ENCODE measurements at places on chromosomes 16 and 17.

GRCh38 chr17:1241929-1242328 is 28.3 kb upstream of the BHLHA9 start:
- DNase-seq: peak; percentile 59

DNA sequence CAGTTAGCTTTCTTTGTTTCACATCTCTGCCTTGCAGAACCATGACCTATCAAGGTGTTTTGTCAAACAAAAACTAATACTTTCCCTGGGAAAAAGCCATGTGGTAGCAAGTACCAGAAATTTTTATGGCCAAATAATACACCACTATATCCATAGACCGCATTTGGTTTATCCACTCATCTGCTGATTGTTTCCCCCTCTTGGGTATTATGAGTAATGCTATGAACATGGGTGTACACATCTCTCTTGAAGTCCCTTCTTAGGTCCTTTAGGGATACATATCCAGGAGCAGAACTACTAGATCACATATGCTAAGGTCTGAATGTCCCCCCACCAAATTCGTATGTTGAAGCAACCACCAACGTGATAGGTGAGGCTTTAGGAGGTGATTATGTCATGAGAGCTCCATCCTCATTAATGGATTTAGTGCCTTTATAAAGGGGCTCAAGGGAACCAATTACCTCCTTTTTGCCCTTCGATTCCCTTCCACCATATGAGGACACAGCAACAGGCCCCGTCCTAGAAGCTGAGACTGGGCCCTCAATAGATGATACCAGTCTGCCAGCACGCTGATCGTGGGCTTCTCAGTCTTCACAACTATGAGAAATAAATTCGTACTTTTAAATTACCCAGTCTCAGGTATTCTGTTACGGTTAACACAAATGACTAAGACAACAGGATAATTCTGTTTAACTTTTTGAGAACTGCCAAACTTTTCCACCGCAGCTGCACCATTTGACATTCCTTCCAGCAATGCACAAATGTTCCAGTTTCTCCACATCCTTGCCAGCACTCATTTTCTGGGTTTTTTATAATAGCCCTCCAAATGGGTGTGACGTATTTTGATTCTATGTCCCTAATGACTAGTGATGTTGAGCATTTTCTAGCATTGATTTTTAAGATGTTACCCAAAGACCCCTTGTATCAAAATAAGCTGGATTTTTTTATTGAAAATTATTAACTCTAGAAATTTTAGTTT is 30.0 kb downstream of the SIAH1 start:
- DNase-seq: no peak

- peak; percentile 95 for DNase-seq
Observed at GRCh38 chr17:82490512-82491195, 28.9 kb upstream of the FOXK2 start.

DNA sequence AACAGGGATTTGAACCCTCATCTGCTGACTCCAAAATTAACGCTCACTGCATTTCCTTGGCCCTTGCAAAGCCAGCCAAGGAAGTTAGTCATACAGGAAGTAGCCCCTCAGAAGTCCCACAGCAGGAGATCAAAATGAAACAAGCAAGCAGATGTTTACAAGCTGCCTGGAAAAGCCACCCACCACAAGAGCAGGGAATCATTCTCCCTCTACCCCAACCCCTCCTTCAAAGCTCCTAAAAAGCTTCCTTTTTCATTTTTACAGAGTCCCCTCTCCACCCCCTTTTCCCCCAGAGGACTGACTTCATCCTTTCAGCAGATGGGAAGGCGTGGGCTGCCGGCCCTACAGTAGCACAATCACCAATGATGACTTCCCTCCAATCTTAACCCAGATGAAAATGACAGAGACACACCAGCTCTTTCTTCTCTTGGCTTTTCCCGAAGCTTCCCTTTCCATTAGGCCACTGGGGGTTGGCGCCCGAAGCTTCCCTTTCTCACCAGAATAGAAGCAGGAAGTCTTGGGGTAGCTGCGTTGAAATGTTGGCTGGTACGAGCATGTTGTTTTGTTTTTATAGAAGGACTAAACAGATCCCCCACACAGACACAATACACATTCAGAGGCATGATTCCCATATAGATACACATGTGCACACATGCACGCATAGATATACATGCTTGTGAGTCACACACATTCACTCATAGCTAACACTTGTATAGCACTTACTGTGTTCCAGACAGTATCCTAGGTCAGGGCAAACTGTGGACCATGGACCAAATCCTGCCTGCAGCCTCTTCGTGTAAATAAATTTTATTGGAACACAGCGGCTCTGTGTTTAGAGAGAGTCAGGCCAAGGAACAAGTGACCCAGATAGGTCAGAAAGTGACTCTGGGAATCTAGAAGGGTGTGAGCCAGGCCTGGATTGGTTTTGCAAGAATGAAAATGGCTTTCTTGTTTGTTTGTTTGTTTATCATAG is 17.4 kb downstream of the ITPRIPL2 start:
- DNase-seq: peak; percentile 43

DNA sequence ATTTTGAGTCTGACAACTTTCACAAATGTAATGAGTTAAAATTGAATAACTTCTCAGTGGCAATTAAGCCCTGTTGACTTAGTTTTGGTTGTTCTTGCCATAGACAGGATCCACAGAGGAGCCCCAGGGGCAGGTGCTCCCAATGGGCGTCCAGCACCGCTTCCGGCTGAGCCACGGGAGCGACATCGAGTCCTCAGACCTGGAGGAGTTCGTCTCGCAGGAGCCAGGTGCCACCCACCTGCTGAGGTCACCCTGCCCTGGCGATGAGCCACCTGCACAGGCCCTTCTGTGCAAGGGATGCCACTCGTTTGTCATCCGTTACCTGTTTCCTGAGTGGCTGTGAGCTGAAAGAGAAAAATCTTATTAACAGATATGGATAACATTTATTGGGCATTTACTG is 10.7 kb downstream of the CCDC40 start:
- DNase-seq: peak; percentile 88

GRCh38 chr16:54077050-54077821 is 209.4 kb downstream of the IRX3 start:
- DNase-seq: no peak

GRCh38 chr16:59173408-59173831 is 439.3 kb upstream of the GOT2 start:
- no peak for DNase-seq

GRCh38 chr16:69796285-69797118 is 34.4 kb downstream of the WWP2 start:
- DNase-seq: peak; percentile 64

DNA sequence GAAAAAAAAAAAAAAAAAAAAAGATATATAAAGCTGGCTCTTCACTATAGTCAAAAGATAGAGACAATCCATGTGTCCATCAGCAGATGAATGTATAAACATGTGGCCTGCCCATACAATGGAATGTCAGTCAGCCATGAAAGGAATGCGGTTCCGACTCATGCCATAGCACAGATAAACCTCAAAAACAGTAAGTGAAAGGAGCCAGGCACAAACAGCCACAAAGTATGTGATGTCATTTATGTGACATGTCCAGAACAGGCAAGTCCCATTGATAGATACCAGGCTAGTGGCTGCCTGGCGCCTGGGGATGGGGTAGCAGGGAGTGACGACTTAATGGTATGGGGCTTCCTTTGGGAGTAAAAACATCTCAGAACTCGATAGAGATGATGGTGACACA is 155.7 kb downstream of the CMIP start:
- peak; percentile 49 for DNase-seq

- DNase-seq: no peak
Observed at GRCh38 chr17:74404218-74404617, 27.7 kb upstream of the GPRC5C start.

GRCh38 chr17:69547947-69548346 is 133.4 kb downstream of the MAP2K6 start:
- no peak for DNase-seq

- no peak for DNase-seq
Observed at GRCh38 chr17:47203984-47204721, 5.0 kb upstream of the MYL4 start.

GRCh38 chr16:57096192-57096591 is 3.8 kb downstream of the CPNE2 start:
- no peak for DNase-seq

GRCh38 chr16:85266857-85267256 is 154.6 kb upstream of the CIBAR2 start:
- DNase-seq: no peak

- peak; percentile 49 for DNase-seq
Observed at GRCh38 chr16:72092832-72093447, 480 bp downstream of the TXNL4B start.

DNA sequence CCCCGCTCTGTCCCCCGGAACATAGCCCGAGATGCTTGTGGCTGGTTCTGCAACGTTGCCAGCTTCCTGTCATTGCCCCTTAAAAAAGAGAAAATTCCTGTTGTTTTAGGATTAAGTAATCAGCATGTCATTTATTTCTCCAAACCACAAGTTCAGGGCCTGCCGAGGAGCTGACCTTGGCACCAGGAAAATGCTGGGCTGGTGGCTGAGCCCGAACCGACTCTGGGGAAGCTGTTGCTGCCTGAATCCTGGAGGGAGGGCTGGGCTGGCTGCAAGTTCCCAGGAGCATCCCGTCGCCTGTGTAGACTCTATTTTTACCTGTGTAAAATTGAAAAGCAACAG is 130.9 kb upstream of the FOXF1 start:
- no peak for DNase-seq

GRCh38 chr16:68250951-68251350 is 5.8 kb downstream of the PLA2G15 start:
- DNase-seq: no peak

- DNase-seq: no peak
Observed at GRCh38 chr17:79305768-79306423, 231.3 kb downstream of the ENGASE start.

DNA sequence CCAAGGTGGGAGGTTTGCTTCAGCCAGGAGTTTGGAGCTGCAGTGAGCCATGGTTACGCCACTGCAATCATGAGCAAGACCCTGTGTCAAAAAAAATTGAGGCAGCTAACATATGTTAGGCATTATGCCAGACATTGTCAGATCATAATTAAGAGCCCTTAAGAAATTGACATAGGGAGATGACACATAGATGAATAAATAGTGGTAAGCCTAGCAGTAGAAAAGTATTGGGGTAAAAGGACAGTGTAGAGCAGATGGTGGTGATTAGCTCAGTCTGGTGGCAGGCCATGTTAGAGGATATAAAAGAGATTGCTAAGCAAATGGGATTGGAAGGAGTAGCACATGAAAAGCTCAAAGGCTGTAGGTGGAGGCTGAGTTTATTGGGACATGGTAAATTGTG is 22.6 kb downstream of the SRCAP start:
- DNase-seq: peak; percentile 73

DNA sequence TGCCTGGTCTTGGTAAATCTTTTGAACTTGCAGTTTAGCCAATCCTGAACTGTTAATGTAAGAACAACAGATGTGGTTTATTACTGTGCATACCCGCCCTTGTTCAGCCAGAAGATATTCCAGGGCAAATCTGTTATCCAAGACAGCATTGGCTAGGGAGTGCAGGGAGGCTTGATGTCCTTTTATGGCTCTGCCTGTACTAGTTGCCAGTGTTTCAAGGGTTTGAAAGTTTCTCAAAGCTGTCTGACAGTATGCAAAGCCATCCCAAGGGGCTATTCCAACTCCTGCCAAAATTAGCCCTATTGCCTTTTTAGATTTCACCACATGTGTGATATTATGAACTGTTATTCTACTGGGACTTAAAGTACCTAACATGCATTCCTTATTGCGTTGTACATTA is 30.1 kb downstream of the LCMT1 start:
- no peak for DNase-seq

GRCh38 chr17:15181816-15182215 is 83.3 kb downstream of the PMP22 start:
- DNase-seq: no peak
